Coronary artery (tissue), 2 donors: ENCODE measurements at places on chromosomes 5 and 9.
A peak's percentile ranks its signal among the peaks of the same experiment; 100 is the strongest.

GRCh38 chr5:31855134-31856040 lies 216.5 kb downstream of the PDZD2 start:
- peak; percentile 75 for DNase-seq

DNA sequence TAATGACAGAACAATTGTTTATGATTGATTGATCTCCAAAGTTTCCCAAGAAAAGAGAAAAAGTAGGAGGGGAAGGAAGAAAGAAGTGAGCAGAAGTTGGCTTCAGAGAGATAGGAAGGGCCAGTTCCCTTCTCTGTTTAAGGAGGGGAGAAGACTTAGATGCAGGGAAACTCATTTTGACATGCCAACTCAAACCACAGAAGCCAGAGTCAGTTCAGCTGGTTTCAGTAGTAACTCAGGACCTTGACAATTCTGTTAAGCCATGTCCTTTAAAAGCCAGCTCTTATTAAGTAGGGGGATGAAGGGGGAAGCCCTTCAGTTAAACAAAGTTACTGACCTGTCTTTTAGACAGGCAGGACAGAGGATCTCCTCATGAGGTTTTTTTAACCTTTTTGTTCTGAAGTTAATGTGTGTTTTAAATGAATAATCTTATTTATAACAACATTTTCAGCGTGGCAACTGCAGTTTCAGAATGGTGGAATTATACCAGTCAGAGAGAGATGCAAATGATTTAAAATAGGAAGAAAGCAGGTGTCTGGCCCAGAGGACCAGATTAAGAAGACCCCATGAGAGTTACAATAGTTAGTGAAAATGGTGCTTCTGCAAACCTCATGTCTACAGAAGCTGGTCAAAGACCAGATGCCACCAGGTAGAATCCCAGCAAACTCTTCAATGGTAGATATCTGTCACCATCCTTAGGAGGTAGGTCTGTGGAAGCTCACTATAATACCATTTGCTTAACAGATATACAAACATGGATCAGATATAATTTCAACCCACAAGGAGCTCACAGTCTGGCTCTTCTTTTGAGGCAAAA lies 29.3 kb upstream of the ABL1 start:
- DNase-seq: no peak

DNA sequence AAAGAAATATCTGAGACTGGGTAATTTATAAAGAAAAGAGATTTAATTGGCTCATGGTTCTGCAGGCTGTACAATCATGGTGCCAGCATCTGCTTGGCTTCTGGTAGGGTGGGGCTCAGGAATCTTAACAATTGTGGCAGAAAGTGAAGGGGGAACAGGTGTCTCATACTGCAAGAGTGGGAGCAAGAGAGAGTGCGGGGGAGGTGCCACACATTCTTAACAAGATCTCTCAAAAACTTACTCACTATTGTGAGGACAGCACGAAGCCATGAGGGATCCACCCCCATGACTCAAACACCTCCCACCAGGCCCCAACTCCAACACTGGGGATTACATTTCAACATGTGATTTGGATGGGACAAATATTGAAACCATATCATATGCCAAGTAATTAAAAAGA lies 70.1 kb upstream of the PANK3 start:
- DNase-seq: no peak

- no peak for DNase-seq
Observed at GRCh38 chr9:127585161-127585819, 26.8 kb upstream of the STXBP1 start.

DNA sequence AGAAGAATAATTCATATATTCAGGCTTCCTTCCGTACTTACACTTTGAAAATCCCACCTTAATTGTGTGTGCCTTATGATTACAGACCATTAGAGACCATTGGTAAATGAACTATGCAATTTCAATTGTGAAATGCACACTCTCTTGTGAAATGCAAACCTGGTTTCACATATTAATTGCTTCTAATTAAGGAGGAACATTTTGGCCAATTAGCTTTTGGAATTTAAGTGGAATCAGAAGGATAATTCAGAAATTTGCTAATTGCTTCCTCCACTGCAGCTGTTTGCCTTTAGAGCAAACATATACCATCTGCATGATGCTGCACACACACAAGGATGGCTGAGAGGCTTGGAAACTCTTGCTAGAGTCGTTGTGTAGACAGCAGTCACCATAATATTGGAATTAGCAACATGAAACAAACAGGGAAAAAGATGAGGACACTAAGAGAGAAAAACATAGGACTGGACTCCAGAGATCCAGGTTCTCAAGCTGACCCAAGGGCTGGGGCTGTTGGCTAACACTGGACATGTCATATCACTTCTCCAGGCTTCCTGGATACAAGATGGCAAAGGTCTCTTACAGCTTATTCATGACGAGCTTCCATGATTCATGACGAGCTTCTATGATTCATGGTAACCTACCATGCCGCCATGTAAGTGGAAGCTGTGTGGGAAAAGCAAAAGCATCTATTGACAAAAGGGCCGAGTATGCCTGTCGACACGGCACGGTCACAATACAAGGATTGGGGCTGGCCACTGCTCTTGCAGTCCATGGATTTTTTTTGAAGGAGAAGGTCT lies 78.0 kb downstream of the PTCH1 start:
- no peak for DNase-seq

GRCh38 chr5:157756122-157756521 lies 12.6 kb downstream of the LSM11 start:
- DNase-seq: no peak

DNA sequence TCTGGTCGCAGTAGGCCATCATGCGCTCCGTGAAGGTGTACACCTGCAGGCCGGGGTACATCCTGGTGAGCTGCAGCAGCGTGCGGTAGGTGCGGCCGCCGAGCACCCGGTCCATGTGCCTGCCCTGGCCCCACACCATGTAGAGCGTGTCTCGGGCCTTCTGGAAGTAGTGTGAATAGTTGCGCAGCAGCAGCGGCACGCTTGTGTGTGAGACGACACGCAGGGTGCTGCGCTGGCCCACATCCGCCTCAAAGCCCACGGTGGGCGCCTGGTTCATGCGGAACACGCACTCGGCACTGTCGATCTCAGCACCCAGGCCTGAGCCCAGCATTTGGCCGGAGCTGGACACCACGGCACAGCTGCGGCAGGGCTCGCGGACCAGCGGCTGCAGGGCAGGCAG lies 4.5 kb downstream of the ST6GALNAC4 start:
- no peak for DNase-seq

- DNase-seq: no peak
Observed at GRCh38 chr9:121235512-121235911, 32.5 kb upstream of the GSN start.

- DNase-seq: no peak
Observed at GRCh38 chr5:100824635-100825034, 78.4 kb downstream of the ST8SIA4 start.

DNA sequence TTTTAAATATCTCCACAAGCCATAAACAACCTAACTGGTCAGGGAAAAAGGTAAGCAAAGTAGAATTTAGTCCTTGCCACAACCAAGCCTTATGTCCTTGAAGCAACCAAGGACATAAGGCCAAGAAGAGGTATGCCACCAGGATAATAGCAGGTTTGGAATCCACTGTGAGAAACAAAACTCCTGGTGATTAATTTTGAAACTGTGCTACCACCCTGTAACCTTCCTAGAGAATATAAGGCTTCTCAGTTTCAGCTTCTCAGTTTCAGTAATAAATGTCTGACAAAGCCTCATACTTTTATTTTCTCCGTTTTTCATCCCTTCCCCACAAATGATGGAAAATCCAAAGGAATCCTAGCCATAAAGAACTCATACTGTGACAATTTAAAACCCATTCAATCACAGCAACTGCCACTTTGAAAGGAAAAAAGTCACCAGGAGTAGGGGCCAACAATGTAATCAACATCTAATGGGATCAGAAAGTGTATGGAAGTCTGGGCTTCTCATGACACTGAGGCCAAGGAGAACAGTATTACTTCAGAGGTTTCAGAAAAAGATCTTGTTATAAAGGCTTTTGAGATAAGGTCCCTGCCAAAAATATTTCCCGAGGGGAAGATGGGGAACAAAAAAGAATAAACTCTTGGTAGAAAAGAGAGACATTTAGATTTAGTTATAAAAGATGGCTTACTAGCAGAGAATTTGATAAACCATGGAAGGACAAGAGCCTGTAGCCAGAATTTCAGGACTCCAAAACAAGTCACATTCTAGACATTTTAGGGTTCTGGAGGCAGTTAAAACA lies 189.2 kb downstream of the TSSK1B start:
- no peak for DNase-seq
